Smooth muscle cell of the brain vasculature (primary cell): ENCODE measurements at places on chromosomes 1 and 21.

DNA sequence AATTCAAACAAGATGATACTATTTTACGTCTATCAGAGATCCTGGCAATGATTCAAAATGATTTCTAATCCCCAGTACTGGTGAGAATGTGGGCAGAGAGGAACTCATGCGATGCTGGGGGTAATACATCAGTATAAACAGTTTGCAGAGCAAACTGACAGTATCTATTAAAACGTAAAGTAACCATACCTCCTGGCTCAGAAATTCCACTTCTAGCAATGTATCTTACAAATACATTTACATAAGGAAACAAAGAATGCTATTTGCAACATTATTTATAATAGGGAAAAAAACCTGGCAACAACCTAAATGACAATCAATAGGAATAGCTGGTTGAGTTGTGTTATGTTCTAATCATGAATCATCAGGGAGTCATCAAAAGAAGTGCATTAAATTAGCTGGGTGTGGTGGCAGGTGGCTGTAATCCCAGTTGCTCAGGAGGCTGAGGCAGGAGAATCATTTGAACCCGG is 15.9 kb downstream of the RCAN1 start:
- DNase-seq, result no peak

GRCh38 chr1:99497690-99498089 is 148.2 kb upstream of the PALMD start:
- no peak for DNase-seq

- no peak for DNase-seq
Measured at GRCh38 chr1:186792870-186793581, 35.7 kb upstream of the PLA2G4A start.

DNA sequence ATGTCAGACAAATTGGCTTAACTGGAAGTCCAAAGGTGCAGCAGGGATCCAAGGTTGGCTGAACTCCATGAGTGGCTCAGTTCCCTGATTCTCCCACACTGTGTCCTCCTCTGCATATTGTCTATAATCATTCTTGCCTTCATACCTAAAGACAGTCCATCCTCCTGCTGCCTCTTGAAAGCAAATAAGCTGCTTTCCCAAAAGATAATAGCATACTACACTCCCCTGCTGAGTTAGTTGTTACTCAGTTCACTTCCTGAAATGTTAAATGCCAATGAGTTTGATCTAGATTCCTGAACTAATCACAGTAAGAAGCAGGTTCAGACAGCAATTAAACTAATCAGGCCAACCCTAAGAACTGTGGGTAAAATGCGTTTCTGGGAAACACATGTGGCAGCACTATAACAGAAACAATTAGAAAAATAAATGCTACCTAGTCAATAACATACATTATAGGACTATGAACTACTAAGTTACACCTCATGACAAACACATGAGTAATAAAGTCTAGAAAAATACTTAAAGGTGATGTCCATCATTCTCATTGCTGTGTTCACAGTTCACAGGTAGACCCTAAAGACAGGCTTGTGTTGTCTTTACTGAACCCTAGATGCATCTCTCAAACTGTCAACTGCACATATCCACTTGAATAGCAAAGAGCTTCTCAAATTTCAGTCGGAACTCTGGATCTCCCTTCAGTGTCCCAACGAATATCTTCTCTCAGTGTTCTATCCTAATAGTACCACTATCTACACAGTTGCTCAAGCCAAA is 50.8 kb upstream of the BOLA1 start:
- DNase-seq, result no peak

DNA sequence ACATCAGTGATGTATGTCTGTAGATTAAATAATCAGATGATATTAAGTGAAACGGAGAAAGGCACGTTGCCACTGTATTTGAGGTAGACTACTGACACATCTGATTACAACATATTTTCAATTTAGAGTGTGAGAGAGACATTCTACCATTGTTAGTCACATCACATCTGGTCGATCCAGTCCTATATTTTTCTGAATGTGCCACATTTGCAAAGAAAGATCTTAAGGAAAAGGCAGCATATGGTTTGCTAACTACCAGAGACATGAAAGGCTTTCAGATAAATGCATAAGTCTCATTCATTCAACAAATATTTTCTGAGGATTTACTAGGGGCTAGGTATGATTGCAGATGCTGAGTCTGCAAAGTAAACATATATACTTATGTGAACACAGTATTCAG is 114.3 kb upstream of the RUNX1 start:
- DNase-seq, result no peak

- no peak for DNase-seq
Measured at GRCh38 chr1:77945345-77945744, 33.5 kb downstream of the FUBP1 start.

GRCh38 chr1:110918016-110918415 is 45.1 kb downstream of the CD53 start:
- DNase-seq, result no peak

- DNase-seq, result peak; percentile 75
Measured at GRCh38 chr1:155976062-155976912, 2.1 kb downstream of the ARHGEF2 start.

DNA sequence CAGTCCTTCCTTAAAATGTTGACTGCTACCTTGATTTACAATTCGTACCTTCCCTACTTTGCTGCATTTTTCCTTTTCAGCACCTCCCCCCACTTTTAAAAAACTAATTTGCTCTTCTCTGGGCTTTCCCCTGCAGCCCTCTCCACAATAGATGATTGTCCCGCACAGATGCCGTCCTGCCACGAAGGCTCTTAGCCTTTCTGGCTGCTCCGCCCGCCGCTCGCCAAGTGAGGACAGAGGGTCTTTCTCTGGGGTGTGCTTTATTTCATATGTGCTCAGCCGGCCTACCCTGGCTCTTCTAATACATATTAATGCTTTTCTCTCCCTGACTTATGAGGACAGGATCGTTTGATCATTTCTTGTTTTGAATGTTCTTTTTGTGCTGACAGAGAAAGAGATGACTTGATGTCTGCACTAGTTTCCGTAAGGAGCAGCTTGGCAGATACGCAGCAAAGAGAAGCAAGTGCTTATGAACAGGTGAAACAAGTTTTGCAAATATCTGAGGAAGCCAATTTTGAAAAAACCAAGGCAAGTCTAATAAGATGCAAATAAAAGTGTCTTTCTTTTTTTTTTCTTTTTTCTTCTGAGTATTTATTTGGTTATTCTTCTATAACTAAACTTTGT is 60.6 kb downstream of the SDCCAG8 start:
- no peak for DNase-seq

GRCh38 chr1:17078991-17079868 is 25.4 kb upstream of the SDHB start:
- DNase-seq, result no peak

DNA sequence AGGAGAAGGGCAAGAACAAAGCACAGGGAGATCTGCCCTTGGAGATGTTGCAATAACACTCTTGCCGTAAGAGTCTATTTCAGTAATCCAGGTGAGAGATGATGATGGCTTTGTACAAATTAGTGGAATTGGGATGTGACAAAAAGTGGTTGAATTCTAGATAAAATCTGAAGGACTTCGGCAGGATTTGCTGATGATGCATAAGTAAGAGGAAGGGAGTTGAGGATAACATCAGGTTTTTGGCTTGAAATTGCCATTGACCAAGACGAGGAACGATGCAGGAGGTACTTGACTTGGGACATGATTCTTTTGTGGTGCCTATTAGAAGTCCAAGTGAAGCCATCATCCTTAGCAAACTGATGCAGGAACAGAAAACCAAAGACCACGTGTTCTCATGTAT is 238.1 kb downstream of the GRIK1 start:
- no peak for DNase-seq

GRCh38 chr1:45334308-45335245 is 5.4 kb upstream of the TOE1 start:
- no peak for DNase-seq

DNA sequence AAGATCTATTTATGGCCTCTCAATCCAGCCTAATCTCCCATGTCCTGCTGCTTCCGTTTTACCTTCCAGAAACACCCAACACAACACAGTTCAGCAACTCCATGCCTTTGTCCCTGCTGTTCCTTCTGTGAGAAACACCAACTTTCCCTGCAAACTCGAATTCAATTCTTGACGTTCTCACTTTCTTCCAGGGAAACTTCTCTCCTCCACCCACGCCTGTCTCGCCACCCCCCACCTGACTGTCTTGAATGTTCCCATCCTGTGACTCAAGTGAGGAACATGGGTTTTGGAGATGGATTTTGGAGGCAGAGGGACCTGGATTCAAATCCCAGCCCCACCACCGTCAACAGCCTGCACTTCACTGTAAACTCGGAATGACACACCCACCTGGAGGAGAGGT is 44.8 kb downstream of the GRHL3 start:
- DNase-seq, result no peak
